Stimulated activated naive B cell treated with anti-CD40 and anti-IgM and Interleukin-4, amounts not matched to agents 10 μg/mL and 1 μg/mL and 100 μg/mL, for 72 hours (primary cell): ENCODE measurements at places on chromosomes 4 and X.
A peak's percentile ranks its signal among the peaks of the same experiment; 100 is the strongest.

DNA sequence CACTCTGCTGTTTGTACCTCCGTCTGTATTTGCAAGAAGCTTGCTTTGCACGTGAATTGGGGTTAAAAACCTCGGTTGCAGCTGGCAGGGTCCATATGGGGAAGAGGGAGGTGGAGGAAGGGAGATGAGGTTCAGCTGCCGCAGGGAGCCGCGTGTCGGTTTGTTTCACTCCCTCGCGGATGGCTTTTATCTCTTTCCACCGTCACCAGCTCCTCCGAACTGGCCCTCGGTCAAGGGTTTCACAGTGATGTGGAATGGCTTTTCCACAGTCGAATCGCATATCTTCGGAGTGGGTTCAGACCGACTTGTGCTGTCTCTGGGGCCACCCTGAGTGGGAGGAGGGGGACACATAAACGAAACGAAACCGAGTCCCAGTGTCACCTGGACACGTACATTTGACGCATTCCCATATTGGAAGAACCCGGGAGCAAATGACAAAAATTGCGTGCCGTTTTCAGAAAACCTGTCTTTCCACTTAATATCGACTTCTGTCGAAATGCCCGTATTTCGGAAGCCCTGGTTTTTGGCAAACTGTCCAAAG is 929 bp downstream of the ZBTB33 start:
- H3K36me3 ChIP-seq, result peaks cover 7% of the 10 kb centered on the region

GRCh38 chr4:150321113-150321512 is 242.9 kb downstream of the DCLK2 start:
- H3K36me3 ChIP-seq, result peaks cover 24% of the 10 kb centered on the region
- no peak for DNase-seq
- no peak overlapping the region for H3K4me3 ChIP-seq
- H3K4me1 ChIP-seq, result no peaks in the 10 kb centered on the region
- no peak overlapping the region for H3K27ac ChIP-seq

- H3K4me3 ChIP-seq, result no peak overlapping the region
- no peak for DNase-seq
- no peak overlapping the region for H3K27ac ChIP-seq
- H3K4me1 ChIP-seq, result no peaks in the 10 kb centered on the region
These were observed 15.8 kb downstream of the SCD5 start for GRCh38 chr4:82782626-82783345.

- peak overlapping the region; percentile 91 for H3K27ac ChIP-seq
- no peaks in the 10 kb centered on the region for H3K27me3 ChIP-seq
- H3K36me3 ChIP-seq, result no peaks in the 10 kb centered on the region
- H3K4me3 ChIP-seq, result no peak overlapping the region
- H3K4me1 ChIP-seq, result peaks cover 45% of the 10 kb centered on the region
These were observed 4.6 kb upstream of the SOWAHD start for GRCh38 chrX:119753639-119754257.

DNA sequence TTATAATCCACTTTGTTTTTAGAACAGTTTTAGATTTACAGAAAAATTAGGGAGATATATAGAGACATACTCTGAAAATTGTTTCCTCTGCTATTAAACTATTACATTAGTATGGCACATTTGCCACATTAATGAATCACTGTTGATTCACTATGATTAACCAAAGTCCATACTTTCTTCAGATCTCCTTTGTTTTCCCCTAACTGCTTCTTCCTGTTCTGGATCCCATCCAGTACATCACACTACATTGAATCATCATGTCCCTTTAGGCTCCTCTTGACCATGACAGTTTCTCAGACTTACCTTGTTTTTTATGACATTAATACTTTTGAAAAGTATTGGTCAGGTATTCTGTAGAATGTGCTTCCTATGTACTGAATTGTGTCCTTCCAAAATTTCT is 109.2 kb upstream of the EDNRA start:
- no peak for DNase-seq
- H3K27ac ChIP-seq, result no peak overlapping the region
- H3K36me3 ChIP-seq, result no peaks in the 10 kb centered on the region
- H3K4me3 ChIP-seq, result no peak overlapping the region
- H3K4me1 ChIP-seq, result no peaks in the 10 kb centered on the region

- no peaks in the 10 kb centered on the region for H3K36me3 ChIP-seq
- H3K4me3 ChIP-seq, result no peak overlapping the region
- DNase-seq, result no peak
- H3K27ac ChIP-seq, result no peak overlapping the region
- no peaks in the 10 kb centered on the region for H3K4me1 ChIP-seq
These were observed 249.1 kb upstream of the DIAPH2 start for GRCh38 chrX:96435378-96436035.
